Stimulated activated CD8-positive, alpha-beta memory T cell treated with anti-CD3 and anti-CD28 coated beads, Interleukin-4, amount 100 ng/mL, for 4 hours (primary cell): ENCODE measurements at places on chromosomes 7 and 10.

DNA sequence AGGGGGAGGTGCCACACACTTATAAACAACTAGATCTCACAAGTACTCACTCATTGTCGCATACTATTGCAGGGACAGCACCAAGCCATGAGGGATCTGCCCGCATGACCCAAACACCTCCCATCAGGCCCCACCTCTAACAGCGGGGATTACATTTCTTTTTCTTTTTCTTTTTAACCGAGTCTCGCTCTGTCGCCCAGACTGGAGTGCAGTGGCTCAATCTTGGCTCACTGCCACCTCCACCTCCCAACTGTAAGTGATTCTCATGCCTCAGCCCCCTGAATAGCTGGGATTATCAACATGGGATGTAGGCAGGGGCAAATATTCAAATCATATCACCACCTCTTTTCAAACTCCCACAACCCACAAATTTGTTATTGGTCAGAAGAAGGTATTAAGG lies 76.7 kb downstream of the SKAP2 start:
- no peak for DNase-seq

- no peak for DNase-seq
Observed at GRCh38 chr10:7498111-7498510, 87.3 kb upstream of the SFMBT2 start.

DNA sequence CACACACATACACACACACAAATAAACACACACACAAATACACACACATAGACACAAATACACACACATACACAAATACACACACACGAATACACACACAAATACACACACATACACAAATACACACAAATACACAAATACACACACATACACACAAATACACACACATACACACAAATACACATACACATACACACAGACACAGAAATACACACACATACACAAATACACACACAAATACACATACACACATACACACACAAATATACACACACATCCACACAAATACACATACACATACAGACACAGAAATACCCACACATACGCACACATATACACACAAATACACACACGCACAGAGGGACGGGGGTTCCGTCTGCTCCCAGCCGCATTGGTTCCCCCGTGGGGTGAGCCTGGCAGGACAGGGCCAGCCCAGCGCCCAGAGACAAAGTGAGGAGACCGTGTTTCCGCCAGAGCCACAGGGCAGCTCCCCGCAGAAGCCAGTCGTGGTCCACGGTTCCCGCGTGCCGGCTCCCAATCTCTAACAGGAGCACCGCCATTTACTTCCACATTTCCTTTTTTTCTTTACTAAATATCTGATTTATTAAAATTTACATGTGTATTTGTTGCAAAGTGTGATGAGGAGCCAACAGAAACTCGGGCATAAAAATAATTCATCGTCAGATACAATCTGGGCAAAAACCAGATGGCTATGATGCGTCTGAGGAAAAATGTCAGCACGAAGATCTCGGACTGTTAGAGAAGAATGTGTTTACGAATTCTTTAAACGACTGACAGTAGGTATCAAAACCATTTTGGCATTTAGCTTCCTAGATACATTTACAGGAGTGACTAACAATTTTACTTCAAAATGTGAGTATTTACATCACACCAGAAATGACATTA lies 3.1 kb upstream of the KNDC1 start:
- no peak for DNase-seq

DNA sequence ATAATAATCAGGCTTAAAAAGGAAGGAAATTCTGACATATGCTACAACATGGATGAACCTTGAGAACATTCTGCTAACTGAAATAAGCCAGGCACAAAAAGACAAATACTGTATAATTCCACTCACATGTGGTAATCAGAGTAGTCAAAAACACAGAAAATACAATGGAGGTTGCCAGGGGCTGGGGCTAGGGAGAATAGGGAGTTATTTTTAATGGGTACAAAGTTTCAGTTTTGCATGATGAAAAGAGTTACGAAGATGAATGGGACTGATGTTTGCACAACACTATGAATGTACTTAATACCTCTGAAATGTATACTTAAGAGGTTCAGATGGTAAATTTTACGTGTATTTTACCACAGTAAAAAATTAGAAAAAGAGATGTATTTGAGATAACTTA lies 145.6 kb downstream of the DOCK4 start:
- no peak for DNase-seq

DNA sequence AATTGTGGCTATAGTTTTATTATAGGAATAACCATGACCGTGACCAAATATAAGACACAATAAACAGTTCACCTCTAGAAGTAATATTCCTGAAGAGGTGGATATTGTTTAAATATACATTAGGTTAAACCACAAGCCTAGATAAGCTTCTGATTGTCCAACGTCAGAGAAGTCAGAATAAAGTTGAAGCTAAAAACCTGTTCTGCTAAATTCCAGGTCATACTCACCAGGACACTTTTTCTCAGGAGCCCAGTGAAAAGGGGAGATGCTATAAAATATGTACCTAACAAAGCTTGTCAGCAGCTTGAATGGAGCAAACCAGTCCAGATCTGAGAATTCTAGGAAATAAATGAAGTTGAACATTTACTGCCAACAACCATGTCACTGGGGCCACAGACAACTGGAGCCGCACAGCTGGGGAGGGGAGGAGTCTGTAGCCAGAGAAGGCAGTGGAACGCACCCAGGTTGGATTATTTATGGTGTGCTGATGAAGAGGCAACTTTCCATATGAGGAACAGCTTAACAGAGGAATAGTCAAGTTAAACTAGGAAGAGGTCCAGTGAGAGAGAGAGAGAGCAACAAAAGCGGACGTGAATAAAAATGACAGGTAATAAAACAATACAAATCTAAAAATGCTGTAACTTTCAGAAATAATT lies 191.1 kb downstream of the ZNF438 start:
- DNase-seq = no peak

DNA sequence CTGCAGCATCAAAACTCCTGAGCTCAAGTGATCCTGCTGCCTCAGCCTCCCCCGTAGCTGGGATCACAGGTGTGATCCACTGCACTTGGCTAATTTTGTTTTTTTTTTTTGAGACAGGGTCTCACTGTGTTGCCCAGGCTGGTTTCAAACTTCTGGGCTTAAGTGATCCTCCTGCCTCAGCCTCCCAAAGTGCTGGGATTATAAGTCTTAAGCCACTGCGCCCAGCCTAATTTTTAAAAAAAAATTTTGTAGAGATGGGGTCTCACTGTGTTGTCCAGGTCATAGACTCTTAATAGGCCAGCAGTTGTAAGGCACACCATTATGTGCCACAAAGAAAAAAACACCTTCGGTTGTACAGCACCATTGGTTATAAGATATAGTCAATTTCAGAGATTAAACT lies 122.4 kb downstream of the MAPK8 start:
- no peak for DNase-seq

- no peak for DNase-seq
Observed at GRCh38 chr7:136016649-136017395, 39.7 kb upstream of the MTPN start.

DNA sequence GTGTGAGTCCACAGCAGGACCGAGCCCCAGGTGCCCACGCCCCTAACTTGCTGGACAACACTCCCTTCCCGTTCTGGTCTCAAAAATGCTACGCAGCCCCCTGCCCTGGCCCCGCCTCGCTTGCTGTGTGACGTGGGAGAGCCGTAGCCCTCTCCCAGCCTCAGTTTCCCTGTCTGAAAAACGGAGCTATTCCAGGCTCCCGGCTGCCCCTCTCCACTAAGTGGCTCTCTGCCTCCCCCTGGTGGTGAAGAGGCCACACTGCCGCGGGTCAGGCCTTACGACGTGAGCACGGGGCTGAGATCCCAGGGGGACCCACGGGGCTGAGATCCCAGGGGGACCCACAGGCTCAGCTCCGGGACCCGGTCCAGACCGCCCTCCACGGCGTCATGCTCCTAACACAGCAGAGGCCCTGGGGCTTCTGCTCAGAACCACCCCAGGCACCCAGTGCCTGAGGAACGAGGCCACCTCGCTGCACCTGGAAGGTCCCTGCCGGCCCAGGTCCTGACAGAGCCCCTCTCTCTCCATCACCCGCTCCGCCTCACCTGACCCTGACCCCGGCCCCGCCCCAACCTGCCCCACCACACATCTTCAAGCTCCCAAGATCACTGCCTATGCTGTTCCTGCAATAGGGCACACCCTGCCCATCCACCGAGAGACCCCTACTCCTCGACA lies 26.7 kb downstream of the MICALL2 start:
- DNase-seq = peak; percentile 43
